ENCODE measurements at places on chromosomes 6 and 20.

GRCh38 chr6:114334237-114334636, 8.6 kb downstream of the HS3ST5 start:
- DNase-seq: no peak

GRCh38 chr20:61253264-61253639, 1.2 kb downstream of the CDH4 start:
- DNase-seq: no peak

DNA sequence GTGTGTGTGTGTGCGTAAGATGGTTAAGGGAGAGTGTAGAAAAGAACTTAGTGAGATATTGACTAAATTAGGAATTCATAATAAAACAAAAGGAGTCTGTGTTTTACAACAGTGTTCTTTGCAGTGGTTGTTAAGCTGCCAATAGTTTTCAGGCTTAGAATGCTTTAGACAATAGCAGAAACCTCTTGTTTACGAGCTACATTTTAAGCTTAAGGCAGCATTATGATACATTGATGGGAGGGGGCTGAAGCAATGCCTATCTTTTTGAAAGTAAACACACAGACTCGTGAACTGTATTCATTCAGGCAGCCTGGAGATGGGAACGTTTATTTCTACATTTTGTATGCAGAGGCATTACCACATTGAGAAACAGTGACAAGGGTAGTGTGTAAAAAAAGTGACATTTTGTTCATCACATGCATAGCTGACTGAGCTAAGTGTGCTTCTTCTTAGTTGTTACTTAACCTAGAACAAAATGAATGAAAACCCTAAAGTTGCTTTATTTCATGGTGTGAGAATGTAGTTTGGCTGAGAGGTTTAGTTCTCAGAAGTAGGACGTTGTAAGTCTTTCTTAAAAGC, 21.2 kb downstream of the CLVS2 start:
- no peak for DNase-seq

DNA sequence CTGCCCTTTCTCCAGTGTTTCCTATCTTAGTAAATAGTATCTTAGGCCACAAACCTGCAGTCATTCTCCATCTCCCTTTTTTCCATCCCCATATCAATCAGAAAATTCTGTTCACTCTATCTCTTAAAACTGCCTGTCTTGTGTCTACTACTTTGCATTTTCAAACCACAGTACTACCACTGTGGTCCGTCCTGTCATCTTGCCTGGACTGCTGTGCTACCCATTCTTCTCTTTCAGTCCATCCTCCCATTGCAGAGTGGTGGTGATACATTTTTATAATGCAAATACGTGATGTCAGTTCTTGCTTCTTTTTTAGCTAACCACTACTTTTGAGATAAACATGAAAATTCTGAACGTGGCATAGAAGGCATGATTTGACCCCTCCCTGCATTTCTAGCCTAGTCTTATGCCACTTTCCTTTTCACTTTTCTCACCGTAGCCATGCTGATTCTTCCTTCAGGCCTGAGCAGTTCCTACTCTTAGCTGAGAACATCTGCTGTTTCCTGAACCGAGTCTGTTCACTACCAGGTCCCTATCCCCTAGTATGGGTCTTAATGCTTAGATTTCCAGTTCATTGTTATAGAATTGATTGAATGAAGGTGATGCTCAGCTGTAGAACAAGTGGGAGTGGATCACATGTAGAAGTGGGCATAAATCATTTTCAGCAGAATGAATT, 13.8 kb downstream of the TBPL1 start:
- DNase-seq: no peak

- no peak for DNase-seq
Observed at GRCh38 chr6:147322299-147323162, 118.3 kb downstream of the STXBP5 start.

- peak; percentile 50 for DNase-seq
Observed at GRCh38 chr6:53437557-53438202, 88.9 kb upstream of the ELOVL5 start.

DNA sequence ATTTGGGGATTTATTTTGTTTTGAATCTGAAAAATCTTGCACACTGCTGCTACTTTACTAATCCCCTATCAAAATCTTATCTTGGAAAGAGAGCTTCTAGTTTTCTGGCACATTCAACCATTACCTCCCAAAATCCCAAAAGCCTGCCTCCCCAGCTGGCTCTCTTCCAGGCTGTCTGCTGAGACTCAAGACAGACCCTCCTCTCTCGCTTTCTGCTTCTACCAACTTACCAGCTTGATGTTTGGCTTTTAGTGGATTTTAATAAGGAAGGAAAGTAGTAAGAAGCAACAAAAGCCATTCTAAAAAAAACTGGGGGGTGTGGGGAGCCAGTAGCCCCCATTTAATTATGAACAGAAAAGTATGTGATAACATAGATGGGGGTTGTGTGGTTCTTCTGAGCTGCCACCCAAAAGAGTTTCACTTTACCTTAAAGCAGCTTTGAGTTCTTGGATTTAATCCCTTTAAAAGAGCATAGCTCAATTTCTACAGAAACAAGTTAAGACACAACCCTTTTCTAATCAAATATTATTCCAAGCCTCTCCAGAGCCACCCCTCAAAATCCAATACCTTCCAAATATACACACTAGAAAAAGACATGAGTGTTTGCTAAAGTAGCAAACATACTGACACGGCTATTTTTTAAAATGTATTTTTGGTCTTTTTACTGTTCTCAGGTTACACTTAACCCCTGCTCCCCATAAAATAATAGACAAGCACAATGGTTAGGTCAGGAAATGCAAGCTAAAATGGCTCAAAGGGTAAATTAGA, 71.7 kb downstream of the ATP9A start:
- no peak for DNase-seq

- DNase-seq: peak; percentile 70
Observed at GRCh38 chr20:37534401-37535157, 6.9 kb upstream of the BLCAP start.

GRCh38 chr6:6131492-6132109, 124.9 kb upstream of the NRN1 start:
- DNase-seq: no peak

DNA sequence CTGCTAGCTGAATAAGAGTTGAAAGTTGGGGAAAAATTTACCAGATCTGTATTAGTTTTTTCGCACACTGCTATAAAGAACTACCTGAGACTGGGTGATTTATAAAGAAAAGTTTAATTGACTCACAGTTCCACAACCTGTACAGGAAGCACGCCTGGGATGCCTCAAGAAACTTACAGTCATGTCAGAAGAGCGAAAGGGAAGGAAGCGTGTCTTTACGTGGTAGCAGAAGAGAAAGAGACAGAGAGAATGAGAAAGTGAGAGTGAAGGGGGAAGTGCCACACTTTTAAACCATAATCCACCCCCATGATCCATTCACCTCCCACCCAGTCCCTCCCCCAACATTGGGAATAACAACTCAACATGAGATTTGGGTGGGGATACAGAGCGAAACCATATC, 79.6 kb downstream of the KHDC1L start:
- no peak for DNase-seq

GRCh38 chr20:35269055-35269781, 8.7 kb downstream of the MMP24OS start:
- DNase-seq: peak; percentile 47

- no peak for DNase-seq
Observed at GRCh38 chr6:46898006-46898405, 23.7 kb downstream of the ADGRF5 start.

DNA sequence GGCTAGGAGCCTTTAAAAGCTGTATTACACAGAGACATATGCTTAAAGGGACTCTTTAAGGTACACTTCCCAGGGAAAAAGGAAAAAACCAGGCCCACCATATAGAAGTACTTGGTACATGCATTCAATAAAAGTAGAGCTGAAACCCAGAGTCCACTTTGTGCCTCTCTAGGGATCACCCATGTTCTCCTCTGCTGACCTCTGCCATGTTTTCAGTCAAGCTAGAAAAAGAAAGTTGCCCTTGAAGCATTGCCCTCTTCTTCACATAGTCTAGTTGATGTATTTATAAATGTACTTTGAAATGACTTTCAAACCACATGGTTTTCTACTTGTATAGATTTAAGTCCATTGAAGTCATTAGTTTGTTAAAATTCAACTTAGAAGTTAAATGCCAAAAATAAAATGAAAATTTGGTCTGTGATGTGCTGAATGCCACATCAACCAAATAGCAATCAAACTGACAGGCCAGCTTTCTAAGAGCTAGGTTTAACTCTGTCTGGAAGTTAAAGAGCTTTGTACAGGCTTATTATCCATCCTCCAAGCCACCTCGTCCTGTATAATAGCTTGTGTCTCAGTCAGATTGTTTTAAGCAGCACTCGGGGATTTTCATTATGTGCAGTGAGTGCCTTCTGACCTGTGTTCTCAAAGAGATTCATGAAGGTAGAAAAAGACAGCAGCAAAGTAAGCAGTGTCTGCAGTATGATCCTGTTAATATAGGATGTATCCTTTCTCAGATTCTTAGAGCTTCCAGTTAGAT, 238.6 kb upstream of the PLN start:
- no peak for DNase-seq

- no peak for DNase-seq
Observed at GRCh38 chr6:90712114-90712513, 125.2 kb upstream of the MAP3K7 start.

DNA sequence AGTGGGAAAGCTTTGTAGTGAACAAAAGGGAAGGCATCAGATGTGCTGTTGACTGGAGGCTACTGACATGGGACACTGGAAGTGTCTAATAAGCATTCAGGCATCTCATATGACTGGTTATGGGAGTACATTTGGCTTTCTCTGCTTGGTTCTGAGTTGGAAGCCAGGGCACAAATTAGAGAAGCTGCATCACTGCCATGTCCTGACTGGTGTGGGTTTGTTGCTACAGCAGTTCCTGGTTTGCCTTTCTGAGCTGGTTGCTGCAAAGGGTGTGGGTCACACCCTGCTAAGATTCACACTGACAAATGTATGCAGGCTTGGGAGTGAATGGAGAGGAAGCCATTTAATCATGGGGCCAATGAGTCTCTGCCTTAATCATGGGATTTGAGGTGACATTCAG, 36.2 kb upstream of the NANP start:
- no peak for DNase-seq

GRCh38 chr20:23520185-23520584, 29.3 kb downstream of the CST8 start:
- no peak for DNase-seq

GRCh38 chr6:31948753-31949413, 3.0 kb downstream of the CFB start:
- DNase-seq: no peak

DNA sequence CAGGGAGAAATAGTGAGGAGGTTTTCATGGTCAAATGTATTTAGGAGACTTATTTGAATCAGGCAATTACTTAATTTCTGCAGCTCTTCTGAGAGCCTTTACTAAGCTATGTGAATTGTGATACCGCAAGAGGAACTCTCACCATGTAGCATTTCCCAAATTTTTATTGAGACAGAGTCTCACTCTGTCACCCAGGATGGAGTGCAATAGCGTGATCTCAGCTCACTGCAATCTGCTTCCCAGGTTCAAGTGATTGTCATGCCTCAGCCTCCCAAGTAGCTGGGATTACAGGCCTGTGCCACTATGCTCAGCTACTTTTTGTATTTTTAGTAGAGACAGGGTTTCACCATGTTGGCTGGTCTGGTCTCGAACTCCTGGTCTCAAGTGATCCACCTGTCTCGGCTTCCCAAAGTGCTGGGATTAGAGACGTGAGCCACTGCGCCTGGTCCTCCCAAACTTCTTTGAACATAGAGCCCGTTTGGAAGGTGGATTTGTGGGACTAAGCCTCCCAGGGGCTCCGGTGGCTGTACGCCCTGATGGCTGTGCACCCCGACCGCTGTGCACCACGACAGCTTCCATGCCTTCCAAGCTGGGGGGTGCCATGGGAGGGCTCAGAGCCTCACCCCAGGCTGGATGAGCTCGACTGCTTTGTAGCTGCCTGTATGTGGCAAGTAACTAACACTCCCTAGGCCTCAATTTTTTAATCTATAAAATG, 5.7 kb upstream of the MPC1 start:
- DNase-seq: no peak

- DNase-seq: no peak
Observed at GRCh38 chr6:169895000-169895759, 143.8 kb downstream of the ERMARD start.

DNA sequence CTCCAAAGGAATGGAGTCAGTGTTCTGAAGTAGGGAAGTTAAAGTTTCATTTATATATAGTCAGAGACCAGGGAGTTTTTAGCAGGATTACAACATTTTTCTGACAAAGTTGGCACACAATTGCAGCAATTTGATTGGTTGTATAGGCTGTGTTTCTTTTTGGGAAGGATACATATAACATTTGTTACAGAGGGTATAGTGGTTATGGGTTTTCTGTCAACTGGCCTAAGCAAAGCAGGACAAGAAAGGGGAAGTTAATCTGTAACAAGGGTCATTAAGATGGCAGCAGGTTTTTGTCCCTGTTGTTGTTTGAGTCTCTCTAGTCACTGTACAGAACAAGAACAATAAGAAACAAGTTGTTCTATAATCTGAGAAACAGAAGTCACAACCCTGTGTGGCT, 41.4 kb downstream of the TPD52L1 start:
- DNase-seq: no peak

DNA sequence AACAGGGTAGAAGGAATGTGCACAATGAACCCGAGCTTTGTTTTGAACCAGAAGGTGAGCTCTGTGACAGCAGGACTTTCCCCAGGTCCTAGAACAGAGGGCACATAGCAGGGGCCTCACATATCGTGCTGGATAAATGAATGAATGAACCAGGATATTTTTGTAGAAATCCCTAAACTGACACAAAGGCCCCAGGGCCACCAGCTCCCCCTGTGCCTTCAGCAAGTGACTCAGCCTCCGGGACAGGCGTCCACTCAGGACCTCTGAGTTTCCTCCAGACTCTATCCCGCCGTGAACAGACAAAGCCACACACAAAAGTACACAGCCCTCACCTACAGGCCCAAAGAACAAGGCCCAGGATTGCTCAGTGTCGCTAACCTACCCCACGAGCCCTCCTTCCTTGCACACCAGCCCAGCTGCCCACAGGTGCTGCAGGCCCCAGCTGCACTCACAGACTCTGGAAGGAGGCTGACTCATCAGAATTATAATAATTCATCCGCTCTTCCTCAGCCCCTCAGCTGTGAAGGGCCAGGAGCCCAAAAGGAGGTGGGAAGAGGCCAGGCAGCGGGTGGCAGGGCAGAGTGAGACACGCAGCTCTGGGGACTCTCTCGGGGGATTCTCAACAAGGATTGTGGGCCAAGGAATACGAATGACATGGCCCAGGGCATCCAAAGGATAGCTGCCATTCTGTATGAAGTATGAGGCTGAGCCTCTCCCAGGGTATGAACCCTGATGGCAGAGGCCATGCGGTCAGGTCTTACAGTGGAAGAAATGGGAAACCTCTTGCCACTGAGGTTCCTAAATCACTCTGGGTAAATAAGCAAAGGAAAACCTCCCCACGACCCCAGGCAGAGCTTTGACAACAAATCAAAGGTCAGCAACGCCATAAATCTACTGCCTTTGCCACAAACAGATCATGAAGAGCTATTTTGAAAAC, 40.9 kb downstream of the SUMO4 start:
- no peak for DNase-seq

DNA sequence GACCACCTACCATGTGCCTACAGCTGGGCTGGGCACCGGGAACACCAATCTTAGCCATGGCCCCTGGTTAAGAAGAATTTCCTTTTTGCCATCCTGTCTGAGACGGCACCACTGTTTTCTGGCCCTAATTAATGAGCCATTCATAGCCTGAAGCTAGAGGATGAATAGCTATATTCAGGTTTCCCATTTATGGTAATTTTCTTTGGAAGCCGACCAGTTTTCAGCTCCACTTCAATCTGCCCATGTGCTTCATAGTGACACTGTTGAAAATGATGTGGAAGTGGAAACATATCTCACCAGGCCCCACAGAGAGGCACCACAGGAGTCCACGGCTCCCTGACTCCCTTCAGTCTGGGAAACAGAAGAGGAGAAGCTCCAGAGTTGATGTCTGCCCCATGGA, 22.6 kb upstream of the ULBP3 start:
- DNase-seq: no peak

Measured in LoVo (cell line).